ENCODE measurements at places on chromosomes 7 and 10. TPM values are rescaled to one million over a fixed set of nuclear protein-coding genes. Genes with fewer than 3 reads are reported as not detected.

Gene CD36
- 4.2 TPM for total RNA-seq

Gene AKR1D1
- total RNA-seq: not detected

Gene RHOBTB1
- 0.76 TPM for total RNA-seq

Gene MGAM2
- 0.20 TPM for total RNA-seq

Gene UNCX
- total RNA-seq: not detected

GRCh38 chr7:75536940-75537538 is 44.9 kb downstream of the SPDYE5 start:
- no peak for ATAC-seq

DNA sequence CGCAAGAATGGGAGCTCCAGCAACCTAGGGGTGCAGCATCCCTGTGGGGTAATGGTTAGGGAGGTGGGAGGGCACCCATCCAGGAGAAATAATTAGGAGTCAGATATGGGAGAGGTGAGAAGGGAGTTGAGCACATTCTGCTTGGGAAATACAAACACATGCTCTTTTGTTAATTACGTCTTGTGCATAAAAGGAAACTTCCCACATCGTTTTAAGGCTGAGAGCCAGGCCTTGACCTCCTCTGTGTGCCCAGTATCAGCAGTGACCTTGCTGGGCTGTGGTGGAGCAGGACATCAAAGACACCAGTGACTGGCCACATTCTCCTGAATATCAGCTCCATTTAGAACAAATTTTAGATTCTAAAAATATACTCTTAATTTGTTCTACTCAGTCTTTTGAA is 22.6 kb downstream of the AKR1C4 start:
- ATAC-seq: no peak

DNA sequence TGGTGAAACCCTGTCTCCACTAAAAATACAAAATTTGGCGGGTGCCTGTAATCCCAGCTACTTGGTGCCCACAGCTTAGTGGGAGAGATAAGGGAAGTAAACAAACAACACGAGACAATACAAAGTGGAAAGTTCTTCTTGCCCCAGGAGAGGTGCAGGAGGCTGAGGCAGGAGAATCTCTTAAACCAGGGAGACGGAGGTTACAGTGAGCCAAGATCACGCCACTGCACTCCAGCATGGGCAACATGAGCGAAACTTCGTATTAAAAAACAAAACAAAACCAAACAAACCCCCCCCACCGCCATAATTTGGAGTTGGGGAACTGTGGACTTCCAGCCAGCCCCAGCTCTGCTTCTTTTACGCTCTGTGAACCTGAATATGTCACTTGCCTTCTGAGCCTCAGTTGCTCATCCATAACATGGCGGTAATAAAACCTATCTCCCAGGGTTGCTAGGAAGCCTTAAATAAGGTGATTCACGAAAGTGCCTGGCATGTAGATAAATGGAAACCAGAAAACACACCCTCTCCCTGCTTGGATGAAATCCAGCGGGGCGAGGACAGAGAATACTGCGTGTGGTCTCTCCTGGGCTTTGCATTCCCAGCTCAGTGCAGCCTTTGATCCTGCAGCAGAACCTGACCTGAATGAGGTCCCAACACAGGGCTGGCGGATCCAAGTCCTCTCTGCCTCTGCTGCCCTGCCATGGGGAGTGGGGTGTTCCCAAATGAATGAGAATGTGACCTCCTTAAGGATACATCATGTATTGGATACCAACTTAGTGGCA is 10.2 kb downstream of the MLXIPL start:
- peak; percentile 53 for ATAC-seq

DNA sequence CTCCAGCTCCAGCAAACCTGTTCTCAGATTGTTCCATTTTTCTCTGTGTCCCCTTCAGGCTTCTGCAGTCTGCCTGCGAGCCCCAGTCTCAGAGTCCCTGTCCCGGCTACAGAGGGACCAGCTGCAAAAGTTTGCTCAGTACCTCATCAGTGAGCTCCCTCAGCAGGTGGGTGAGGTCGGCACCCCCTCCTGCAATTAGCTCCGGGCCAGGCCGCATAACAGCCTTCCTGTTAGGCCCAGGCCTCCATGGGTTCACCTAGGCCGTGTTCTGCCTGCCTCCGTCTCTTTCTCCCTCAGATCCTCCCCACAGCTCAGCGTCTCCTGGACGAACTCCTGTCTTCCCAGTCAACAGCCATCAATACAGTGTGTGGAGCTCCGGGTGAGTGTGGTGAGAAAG is 4.3 kb downstream of the ZSWIM8 start:
- ATAC-seq: no peak

- no peak for ATAC-seq
Measured at GRCh38 chr7:36707898-36708297, 16.4 kb downstream of the AOAH start.

DNA sequence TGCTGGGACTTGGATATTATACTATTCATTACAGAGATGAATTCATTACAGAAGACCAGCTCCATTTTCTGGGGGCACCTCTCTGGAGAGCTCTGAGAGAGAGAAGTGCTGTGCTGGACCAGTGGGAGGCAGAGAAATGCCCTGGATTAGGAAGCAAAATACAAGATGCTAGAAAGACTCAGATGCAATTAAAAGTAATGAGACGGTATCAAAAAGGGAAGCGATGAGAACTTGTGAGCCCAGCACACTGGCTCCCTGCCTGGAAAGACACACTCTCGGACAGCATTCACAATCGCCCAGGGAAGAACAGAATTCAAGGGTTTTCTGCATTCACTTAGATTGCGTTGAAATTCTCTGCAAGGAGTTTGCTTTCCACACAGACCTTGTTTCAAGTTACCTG is 3.5 kb upstream of the FRAT2 start:
- ATAC-seq: no peak

DNA sequence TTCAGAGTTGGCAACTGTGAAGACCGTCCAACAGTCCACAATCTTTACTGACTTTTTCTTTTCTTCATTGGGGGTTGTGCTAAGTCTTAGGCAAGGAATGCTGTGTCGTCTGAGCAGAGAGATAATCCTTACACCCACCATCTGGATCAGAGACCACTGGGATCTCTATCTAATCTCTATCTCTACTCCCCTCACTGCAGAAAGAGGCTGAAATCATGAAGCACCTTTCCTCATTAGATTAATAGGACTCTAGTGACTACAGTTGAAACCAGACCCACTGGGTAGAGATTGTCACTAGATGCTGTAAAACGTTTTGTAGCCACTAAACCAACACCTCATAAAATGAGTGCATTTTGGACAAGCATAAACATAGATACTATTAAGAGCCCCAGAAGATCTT is 387.4 kb upstream of the CELF2 start:
- no peak for ATAC-seq

- no peak for ATAC-seq
Measured at GRCh38 chr7:45711161-45711490, 137.0 kb downstream of the ADCY1 start.

DNA sequence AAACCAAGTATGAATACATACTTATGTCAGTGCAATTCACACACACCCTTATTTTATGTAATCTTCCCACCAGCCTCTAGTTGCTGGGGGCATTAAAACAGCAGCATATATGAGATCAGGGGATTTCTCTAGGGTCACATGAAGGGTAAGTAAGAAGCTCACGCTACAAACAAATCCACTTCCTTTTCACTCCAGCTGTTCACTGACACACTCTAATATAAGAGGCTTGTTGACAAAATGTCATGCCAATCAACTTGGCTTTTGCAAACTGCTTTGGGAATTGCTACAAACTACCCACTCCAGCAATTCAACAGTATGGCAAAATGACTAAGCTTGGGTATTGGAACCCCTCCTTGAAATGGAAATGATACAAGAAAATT is 10.3 kb downstream of the FAM3C start:
- peak; percentile 36 for ATAC-seq

DNA sequence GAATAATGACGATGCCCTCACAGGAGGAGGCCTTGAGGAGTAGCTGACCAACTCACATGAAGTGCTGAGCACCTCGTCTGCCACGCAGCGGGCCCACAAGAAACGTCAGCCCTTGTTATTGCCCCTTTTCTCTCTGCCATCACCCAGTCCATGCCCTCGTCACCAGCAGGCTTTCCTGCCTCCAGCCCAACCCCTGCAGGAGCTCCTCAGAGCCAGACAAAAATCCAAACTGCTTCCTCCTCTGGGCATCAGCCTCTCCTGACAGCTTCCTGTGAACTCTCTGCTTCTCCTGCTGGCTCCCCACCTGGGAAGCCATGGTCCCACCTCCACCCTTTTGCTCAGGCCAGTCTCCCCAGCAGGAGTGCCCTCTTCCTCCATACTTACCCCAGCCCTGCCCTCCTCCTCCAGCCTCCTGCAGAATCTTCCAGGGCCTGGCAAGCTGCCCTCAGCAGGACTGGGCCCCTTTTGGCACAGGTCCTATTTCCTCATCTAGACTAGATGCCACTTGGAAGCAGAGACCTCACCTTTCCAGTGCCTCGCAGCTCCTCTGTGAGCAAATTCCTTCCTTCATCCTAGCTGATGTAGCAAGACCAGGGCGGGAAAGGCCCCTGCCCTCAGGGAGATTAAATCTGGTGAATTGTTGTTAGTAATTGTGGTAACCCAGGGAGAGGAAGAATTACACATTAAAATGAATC is 115.1 kb downstream of the C10orf105 start:
- no peak for ATAC-seq

- no peak for ATAC-seq
Measured at GRCh38 chr7:98315318-98315993, 34.0 kb downstream of the BRI3 start.

DNA sequence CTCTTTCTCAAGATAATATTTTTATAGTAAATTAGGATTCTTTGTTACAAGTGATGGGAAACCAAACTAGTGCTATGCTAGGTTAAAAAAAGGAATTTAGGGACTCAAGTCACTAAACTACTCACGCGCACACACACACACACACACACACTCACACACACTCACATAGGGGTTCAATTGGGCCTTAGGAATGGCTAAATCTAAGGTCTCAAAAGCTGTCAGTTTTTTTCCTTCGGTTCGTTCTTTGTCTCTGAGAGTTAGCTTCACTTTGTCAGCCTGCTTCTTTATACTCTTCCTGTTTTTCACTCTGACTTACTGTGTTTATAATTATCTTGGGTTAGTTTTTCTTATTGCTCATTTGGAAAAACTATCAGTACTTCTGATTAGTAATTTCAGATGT is 138.9 kb downstream of the ADK start:
- ATAC-seq: no peak

Data from esophagus mucosa (tissue), 1 donor.